Lung (tissue), 17 donors: ENCODE measurements at places on chromosomes 2 and 18.

DNA sequence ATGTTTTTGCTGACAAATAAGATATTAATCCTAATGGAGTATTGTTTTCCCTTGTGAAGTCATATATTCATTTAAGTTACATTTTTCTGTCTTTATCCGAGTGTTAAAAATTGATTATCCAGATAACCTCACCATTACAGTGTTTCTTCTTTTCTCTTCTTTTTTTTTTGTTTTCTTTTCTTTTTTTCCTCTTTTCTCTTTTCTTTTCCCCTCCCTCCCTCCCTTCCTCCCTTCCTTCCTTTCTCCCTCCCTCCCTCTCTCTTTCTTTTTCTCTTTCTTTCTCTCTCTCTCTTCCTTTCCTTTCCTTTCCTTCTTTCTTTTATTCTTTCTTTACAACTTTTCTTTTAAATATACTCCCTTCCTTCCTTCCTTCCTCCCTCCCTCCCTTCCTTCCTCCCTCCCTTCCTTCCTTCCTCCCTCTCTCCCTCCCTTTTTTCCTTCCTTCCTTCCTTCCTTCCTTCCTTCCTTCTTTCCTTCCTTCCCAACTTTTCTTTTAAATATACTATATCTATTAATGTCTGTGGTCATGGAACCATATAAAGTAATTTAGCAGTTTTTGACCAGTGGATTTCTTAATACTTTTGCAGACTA, 40.9 kb downstream of the UBE2E3 start:
- no peak for DNase-seq

DNA sequence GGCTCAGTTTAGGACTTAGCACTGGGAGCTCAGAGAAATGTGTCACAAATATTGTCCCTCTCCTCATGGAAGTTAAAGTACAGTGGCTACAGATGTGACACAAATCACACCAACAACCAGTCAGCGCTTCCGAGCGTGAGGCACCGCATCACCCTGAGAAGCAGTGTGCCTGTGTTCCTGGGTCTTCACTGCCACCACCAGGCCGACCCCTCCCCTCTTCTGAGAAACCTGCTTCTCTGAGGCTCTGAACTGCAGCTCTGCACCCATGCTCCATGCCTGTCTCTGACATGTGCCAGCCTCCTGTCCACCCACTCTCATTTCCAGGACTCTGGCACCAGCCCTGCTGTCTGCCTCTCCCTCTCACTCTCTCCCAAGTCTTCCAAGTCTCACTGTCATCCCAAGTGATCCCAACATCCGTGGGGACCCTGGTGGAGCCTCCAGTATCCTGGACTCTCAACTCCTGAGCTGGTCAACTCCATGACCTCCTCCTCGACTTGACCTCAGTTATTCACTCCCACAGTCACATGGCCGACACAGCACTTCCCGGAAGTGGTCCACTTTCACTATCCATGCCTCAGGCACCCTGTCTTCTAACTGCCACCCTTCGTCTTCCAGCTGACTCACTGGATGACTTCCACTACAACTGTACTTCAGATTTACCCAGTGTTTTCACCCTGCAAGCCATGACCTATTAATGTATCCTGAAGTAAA, 73.5 kb downstream of the FBXO15 start:
- no peak for DNase-seq

- no peak for DNase-seq
Measured at GRCh38 chr2:70939001-70939838, 3.5 kb downstream of the ATP6V1B1 start.

- no peak for DNase-seq
Measured at GRCh38 chr2:107024269-107024668, 138.3 kb upstream of the ST6GAL2 start.

- no peak for DNase-seq
Measured at GRCh38 chr18:5430131-5430530, 113.7 kb downstream of the EPB41L3 start.

DNA sequence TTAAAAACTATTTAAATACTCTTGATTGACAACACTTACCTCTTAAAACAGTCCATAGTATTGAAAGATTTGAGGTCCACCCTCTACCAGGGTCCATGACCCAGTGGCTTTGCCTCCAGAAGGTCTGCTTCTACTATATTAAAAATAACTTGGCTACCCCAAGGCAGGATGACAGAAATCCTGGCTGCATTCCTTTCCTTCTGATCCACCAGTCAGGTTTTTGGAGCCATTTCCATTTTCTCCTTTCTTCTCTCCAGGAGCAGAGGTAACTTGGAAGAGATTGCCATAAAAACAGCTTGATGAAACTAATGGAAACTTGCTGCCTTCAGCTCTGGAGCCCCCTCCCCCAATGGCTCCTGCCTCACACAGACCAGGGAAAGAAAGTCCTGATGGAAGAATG, 2.6 kb upstream of the FAM171B start:
- DNase-seq = no peak

- no peak for DNase-seq
Measured at GRCh38 chr2:25420820-25421237, 79.1 kb upstream of the DNMT3A start.
